ENCODE measurements at places on chromosomes 5 and 9.

GRCh38 chr9:88536023-88536324 lies 996 bp downstream of the NXNL2 start:
- no peak for DNase-seq

DNA sequence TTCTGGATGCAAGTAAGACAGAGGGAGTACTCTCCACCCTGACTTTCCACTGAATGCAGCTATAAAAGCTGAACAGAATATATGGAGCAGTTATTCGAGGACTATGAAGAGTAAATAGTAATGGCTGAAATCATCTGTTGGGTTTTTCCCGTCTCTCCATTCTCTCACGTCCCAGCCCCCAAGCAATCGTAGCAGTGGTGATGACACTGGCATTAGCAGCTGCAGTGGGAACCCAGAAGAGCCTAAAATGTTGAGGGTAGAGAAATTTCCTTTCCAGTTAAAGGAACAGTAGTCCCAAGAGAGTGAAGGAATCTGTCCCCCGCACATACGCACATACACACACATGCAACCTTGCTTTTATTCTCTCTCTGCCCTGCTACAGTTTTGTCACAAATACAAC lies 33.2 kb downstream of the MED27 start:
- no peak for DNase-seq

DNA sequence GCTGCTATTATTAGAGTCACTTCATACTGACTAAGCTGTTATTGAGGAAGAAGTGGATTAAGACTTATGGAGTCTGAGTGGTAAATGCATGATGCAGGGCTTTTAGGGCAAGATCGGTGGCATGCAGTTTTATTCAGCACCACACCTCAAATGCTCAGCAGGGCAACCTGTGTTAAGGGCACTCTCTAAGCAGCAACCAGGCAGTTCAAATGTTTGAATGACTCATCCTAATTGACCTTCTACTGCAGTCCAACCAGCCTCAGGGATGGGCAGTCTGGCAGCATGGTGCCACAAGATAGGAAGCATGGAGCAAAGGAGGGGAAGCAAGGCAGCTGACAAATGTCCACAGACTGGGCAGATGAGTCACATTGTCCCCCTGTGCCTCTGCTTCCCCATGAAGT lies 80.2 kb upstream of the MIER3 start:
- DNase-seq: no peak

DNA sequence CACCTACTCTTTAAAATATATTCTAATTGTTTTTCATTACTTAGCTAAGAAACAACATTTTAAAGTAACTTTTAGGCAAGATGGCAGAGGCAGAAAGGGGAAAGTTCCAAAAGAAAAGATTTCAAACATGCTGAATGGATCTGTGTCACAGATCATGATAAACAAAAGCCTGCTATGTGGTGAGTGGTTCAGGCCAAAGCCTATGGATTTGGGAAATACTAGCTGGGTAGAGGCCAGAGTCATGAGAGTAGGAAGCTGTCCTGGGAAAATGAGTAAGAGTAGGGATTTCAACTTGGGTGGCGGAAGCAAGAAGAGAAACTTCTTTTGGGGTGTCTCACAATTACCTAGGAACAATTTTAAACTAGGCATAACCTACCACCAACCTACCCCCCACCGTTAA lies 68.7 kb upstream of the GRHPR start:
- no peak for DNase-seq

DNA sequence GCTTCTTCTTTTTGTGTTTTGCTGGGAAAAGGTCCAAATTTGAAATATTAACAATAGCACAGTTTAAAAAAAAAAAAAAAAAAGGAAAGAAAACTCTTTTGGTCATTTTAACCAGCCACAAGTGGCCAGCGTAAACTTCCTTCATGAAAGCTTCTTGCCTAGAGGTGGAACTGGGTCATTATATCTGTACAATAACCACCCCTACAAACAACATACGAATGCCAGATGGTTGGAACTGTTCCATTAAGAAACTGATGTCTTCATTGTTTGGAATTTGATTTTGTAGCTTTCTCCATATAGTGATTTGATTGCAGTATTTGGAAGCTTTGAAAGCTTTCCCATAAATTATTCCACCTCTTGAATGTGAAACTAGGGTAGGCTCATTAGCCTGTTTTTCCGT lies 18.3 kb upstream of the LPAR1 start:
- DNase-seq: no peak

DNA sequence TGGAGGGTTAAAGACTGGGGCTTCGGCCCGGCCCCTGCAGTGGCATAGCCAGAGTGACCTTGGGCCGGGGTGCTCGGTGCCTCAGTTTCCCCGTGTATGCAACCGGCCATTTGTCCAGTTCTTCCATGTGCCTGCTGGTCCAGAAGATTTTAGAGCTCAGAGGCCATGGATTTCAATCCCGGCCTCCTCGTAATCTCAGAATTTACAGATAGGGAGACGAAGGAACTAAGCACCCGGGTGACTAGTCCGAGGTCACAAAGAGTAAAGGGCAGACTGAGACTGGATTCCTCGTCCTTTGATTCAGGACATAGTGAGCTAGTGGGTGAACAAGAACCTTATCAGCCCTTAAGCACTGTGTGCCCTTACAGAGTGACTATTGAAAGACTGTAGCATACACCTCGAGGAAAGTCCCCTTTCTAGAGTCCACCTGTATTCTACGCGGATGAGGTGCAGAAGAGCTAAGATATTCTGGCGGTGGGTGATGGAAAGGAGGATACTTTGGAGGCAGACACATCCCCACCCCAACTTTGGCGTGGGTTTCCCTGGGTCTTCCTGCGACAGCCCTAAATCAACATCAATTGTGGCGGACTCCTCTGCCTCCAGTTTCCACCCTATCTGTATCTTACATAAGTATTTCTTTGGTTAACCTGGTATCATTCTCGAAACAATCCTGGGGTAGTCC lies 597 bp downstream of the SLC31A1 start:
- DNase-seq: no peak

GRCh38 chr9:116700882-116701865 lies 14.1 kb downstream of the TRIM32 start:
- DNase-seq: no peak

- DNase-seq: no peak
These were observed 224.6 kb downstream of the PLK2 start for GRCh38 chr5:58235299-58235698.

- no peak for DNase-seq
These were observed 9.8 kb upstream of the NACC2 start for GRCh38 chr9:136104916-136105315.

DNA sequence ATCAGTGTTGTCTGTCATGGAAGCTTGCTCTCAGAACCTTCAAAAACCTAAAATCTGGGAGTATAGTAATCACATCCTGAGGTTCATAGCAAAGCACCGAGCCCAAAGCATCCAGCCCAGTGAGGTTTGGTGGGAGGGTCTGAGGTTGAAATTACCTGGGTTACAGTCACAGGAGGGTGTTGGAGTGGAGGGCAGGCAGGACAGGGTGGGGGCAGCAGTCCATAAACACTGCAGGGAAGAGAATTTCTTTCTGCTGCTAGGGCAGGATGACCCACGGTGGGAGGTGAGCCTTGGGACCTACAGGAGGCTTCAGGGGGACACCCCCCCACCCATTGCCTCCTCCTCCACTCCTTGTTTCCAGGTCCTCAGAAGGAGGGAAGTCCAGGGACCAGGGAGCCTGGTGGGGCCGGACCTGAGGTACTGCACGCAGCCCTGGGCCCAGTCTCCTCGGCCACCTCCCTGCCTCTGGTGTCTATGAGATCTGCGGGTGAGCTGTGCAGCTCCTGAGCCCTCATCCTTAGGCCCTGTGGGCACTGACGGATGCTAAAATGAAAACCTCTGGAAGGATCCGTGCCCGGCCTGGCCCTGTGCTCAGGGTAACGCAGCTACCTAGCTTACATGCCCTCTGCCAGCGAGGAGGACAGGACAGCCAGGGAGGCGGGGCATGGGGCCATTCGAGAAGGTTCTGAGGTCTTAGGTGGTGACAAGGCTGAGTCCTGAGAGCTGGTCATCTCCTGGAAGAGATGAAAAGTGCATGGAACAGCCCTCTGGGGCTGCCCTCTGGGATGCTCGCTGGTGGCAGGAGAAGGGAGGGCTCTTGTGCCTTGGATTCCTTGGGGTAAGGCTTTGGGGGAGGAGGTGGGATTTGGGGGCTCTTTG lies 1.8 kb upstream of the ADCY2 start:
- DNase-seq: no peak

DNA sequence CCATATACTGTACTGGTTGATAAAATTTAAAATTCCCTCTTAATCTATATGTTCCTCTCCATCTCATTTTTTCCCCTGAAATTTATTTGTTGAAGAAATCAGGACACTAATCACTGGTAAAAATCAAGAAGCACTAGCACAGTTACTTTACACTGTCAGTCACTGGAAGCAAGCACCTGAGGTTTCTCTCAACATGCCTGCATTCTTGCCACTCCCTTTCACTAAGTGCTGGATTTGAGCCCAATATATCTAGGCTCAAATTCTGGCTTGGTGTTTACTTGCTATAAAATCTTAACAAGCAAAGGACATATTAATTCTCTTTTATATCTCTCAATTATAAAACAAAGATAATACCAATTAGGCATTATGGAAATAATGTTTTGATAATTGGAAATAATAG lies 58.6 kb downstream of the DIAPH1 start:
- no peak for DNase-seq

- no peak for DNase-seq
These were observed 5.4 kb downstream of the FCN1 start for GRCh38 chr9:134912126-134912840.

- DNase-seq: no peak
These were observed 359 bp downstream of the PRELID1 start for GRCh38 chr5:177303925-177304391.

DNA sequence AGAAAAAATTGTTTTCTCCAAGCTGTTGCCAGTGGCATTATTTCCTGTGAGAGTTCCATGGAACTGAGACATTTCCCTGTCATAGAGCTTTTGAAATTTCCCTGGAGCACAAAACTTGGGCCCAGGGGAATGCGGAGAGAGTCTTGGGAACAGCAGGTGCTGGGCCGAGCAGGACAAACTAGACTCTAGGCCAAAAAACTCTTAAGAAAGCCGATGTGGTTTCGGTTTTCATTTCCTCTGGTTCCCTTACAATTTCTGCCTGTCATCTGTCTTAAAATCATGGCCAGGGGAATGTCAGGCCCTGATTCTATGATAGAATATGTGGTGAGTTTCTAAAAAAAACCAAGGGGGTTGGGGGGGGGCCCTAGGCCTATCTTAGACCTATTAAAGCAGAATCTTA lies 4.6 kb downstream of the SLC35A4 start:
- DNase-seq: no peak

- DNase-seq: no peak
These were observed at the start of gene C7 for GRCh38 chr5:40909264-40909663. Gene C7 (plus strand): TSS chr5:40909497. CDS start chr5:40909611, 114 bp downstream.

GRCh38 chr9:112174965-112175795 lies at the start of gene SUSD1:
Gene SUSD1 (minus strand): TSS chr9:112175297. CDS start chr9:112175235, 62 bp downstream.
- DNase-seq: no peak

- no peak for DNase-seq
These were observed 1.8 kb downstream of the FAM240B start for GRCh38 chr9:38718148-38718547.

GRCh38 chr9:5518171-5518936 lies 8.0 kb downstream of the PDCD1LG2 start:
- no peak for DNase-seq

DNA sequence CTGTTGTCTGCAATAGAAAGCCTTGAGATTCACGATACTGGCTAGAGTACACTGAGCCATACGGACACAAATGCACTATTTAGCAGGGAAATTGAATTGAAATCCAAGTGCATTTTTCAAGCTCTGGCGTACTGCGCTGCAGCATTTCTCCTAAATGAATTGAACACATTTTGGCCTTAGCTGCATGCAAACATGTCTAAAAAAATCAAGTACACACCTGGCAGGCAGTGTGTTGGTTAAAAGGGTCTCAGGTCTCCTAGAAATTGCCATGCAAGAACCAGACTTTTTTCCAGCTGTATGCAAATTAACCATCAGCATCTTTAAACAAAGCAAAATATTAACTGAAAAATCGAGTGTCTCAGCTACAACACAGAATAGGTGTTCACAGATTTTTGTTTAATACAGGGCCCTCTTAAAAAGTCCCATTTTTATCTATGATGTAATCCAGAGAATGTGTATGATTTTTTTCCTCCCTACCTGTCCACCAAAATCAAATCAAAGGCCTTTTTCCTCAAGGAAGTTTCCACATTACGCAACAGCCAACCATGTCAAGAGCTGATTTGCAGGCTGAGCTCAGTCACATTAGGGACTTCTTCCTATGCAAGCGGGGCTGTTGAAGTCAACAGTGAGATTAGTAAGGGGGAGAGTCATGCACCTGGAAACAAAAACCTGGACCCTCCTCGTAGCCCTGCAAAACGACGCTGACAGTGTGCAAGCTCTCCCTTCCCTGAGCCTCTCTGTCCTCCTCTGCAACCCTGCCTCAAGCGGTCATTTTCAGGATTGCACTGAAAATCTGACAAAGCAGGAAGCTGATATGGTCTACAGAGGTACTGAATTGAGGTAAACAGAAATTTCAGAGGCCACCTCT lies 14.1 kb upstream of the SFXN1 start:
- DNase-seq: no peak

DNA sequence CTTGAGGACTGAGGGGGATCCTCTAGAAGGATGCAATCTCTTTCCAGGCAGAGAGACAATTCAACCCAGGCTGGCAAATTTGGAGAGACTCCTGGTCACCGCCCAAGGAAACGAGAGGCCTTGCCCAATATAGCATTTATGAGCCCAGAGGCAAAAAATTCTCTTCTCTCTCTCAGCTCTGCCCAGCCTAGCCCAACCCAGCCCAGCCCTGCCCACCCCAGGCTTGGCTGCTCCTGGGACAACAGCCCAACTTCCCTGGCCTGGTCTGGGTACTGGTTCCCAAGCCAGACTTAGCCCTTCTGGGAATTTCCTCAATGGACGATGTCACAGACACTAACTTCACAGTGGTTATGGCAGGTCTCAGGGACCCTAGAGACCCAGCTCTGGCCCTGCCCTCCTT lies 116.5 kb downstream of the PSD2 start:
- DNase-seq: no peak

GRCh38 chr5:132229236-132229635 lies 1.6 kb upstream of the P4HA2 start:
- DNase-seq: no peak

DNA sequence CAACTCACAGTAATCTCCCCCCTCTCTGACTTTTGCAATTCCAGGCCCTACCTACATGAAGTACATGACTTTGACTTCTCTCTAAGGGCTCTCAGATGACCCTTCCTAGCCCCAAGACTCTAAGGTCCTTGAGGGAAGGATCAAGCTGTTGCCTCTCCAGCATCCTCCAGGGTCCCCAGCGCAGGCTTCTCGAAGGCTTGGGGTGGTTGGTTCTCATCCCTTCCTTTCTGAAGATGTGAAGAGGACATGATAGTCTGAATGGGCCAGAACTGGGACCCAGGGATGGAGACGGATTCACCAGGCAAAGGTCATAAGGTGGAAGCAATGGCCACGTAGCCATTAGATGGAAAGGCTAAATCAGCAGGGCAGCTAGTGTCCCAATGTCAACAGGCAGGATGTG lies 86.8 kb downstream of the NRG2 start:
- no peak for DNase-seq

Data from stimulated activated CD8-positive, alpha-beta memory T cell treated with anti-CD3 and anti-CD28 coated beads, Interleukin-15, amount 100 ng/mL, for 24 hours (primary cell).